Suprapubic skin (tissue), 4 donors: ENCODE measurements at places on chromosomes 7 and 10.

GRCh38 chr10:123038782-123039631, 30.2 kb downstream of the ACADSB start:
- DNase-seq, result no peak

GRCh38 chr7:29113384-29114102, 32.8 kb downstream of the CPVL start:
- no peak for DNase-seq

DNA sequence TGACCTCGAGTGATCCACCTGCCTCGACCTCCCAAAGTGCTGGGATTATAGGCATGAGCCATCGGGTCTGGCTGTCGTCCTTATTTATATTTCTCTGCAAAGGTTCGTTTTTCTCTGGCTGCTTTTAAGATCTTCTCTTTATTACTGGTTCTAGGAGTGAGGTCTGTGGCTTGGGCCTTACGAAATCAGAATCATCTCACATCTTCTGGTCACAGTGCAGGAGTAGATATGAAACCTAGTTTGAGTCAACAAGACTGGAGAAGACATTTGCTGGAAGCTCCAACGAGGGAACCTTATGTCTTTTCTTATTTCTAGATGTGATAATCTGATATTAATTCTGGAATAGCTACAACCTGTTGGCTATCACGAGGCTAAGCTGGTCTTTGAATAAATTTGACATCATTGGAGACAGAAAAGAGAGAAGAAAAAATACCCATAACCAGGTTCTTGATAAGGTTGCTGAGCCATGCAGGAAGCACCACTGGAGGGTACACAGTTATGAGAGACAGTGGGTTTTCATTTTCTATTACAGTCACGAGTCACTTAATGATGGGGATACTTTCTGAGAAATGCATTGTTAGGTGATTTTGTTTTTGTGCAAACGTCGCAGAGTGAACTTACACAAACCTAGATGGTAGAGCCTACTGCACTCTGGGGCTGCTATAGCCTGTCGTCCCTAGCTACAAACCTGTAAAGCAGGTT, 25.6 kb upstream of the IL15RA start:
- no peak for DNase-seq

GRCh38 chr7:4073052-4073451, 609.0 kb upstream of the FOXK1 start:
- no peak for DNase-seq

DNA sequence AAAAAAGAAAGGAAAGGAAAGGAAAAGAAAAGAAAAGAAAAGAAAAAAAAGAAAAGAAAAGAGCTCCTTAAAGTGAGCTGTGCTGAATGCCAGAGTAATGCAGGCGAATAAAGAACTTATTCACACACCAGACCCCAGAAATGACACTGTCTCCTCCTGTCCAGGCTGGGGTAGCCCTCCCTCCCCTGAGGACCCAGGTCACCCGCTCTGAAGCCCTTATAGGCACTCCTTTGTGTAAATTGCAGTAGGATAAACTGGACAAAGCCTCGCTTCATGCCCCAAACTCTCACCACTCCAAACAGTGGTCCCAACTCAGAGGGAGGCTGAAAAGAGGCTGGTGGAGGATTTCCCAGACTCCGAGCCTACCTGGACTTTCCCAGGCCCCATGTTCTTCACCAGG, 46.3 kb downstream of the PKD1L1 start:
- no peak for DNase-seq

DNA sequence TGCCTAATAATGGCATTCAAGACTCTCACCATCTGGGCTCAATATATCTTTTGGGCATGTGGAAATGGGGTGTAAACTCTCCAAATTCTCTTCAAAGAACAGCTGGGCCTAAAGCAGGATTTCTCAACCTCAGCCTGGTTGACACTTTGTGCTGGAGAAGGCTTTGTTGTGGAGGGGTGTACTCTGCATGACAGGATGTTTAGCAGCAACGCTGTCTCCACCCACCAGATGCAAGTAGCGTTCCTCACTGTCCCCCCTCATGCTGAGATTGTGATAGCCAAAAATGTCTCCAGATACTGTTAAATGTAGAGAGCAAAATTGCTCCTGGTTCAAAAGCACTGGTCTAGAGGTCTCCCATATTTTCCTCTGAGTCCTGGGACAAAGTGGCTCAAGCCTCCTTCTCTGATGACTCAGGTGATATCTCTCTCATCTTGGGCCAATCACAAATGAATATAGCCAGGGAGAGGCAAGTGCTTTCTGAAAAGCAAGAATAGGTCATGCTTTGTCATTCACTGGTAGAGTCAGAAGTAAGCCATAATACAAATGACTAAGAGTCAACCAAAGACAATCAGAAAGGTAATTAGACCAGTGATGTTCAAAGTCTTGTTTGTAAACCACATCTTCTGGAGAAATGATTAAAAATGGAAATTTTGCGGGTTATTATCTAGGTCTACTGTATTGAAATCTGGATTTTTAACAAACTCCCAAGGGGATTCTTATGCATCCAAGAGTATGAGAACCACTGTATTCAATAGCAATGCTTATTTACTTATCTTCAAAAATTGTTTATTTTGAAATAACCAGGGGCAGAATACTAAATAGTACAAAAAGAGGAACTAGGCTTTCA, 330.8 kb downstream of the PTEN start:
- DNase-seq, result no peak

DNA sequence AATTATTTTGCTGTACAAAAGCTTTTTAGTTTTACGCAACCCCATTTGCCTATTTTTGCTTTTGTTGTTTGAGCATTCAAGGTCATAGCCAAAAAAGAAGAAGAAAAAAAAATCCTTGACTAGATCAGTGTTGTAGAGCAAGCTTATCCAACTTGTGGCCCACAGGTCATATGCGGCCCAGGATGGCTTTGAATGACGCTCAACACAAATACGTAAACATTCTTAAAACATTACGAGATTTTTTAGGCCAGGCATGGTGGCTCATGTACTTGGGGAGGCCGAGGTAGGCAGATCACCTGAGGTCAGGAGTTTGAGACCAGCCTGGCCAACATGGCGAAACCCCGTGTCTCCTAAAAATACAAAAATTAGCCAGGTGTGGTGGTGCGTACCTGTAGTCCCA, 8.1 kb upstream of the MALSU1 start:
- DNase-seq, result no peak

GRCh38 chr7:137304624-137305235, 38.8 kb downstream of the PTN start:
- no peak for DNase-seq

- no peak for DNase-seq
Measured at GRCh38 chr10:22597138-22597537, 117.2 kb downstream of the PIP4K2A start.

DNA sequence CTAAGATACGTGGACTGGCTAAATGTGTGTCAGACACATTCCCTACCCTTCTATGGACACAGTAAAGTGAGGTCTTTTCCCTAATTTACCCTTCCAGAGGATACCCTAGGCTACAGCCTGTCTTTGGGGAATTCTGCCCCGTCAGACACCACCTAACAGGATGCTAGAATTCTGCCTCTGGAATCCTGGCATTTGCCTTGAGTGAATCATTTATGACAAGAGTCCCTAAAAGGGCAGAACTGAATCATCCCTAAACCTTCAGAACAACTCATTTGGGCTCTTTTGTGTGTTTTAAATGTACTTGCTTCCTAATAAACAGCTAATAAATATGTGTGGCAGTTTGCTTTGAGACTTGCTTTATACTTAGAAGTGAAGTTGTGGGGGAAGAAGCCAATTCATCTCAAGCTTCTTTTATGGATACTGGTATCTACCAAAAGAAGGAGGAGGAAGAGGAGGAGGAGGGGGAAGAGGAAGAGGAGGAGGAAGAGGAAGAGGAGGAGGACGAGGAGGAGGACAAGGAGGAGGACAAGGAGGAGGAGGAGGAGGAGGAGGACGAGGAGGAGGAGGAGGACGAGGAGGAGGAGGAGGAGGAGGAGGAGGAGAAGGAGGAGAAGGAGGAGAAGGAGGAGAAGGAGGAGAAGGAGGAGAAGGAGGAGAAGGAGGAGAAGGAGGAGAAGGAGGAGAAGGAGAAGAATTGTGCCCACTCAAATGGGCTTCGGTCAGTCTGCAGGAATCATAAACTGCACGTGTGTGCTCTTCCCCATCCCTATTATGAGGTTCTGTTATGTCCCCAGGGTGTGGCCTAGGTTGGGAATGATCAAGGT, 27.1 kb downstream of the PARP12 start:
- no peak for DNase-seq

GRCh38 chr7:70693321-70693685, 438.6 kb upstream of the GALNT17 start:
- no peak for DNase-seq

GRCh38 chr10:6181249-6181648, 21.5 kb upstream of the PFKFB3 start:
- DNase-seq, result no peak

DNA sequence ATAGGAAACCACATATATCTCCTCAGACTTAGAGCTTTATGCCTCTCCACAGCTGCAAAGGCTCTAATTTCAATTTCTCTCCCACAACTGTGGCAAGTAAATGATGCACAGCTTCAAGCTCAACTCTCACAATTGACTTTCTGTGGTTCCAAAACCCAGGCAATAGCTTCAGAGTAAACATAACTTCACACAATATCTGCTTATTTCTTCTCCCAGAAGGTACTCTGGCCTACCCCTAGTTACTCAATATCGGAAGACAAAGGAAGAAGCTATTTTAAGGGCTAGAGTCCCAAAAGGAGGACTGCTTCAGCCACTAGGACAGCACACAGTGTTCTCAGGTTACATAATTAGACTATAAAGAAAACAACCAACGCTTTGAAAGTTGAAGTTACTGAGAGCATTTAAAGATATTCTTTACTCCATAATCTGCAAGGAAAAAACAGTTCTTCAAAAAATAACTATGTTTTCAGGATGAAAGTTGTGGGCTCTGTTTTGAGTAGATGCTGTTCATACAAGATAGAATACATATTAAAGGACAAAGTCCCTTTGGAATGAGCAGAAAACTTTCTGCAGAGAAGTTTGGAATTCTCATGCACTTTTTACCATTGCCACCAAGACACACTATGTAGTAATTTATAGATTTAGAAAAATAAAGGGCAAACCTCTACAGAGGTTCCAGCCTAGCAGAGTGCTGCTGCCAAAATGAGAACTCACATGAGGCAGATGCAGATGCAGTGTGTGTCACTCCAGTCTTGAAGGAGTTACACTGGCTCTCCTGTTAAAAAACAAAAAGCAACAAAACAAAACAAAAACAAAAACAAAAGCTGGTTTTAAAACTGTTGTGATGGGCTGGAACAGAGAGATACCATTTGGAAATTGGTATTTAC, 81.8 kb downstream of the NT5C2 start:
- DNase-seq, result no peak

DNA sequence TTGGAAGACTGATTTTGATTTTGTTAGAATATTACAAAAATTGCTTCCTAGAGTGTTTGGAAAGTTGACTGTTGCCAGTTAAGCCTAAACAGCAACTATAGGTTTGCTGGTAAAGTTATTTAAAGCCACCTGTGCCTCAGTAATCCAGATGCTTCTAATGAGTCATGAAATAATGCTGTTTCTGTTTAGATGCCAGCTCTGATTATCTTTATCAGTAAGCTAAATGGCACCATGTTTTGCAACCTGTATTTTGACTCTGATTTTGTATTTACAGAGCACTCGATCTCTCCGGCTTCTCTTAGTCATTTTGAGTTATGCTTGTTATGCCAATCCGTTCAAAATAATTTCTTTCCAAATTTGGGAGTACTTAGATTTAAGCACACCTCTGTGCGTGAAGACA, 366.1 kb downstream of the EXOC4 start:
- no peak for DNase-seq

DNA sequence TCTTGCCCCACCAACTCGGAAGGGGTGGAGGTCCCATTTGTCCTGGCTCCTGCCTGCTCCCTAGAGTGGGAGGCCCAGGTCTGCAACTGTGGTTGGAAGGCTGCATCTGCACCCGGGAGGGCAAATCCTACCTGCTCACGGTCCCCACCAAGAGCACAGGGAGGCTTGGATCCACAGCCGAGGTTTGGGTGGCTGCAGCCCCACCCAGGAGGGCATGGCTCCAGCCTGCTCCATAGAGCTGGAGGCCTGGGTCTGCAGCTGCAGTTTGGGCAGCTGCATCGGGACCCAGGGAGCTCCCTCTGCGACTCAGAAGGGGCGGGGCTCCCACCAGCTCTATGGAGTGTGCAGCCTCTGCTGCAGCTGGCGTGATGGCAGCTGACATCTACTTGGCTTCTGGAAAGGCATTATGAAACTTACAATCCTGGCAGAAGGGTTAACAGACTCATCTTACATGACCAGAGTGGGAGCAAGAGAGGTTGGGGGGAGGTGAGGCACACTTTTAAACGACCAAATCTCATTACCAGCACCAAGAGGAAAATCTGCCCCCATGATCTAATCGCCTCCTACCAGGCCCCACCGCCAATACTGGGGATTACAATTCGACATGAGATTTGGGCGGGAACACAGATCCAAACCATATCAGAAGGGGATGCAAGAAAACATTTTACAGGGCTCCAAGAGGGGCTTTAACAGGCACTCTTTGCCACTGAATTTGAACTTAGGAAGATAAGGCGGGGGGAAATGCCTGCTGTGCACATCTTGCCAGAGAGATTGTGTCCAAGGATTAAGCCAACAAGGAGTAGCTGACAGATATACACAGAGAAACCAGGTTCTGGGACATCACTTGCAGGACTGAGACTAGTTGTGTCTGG, 8.2 kb upstream of the BLVRA start:
- no peak for DNase-seq

DNA sequence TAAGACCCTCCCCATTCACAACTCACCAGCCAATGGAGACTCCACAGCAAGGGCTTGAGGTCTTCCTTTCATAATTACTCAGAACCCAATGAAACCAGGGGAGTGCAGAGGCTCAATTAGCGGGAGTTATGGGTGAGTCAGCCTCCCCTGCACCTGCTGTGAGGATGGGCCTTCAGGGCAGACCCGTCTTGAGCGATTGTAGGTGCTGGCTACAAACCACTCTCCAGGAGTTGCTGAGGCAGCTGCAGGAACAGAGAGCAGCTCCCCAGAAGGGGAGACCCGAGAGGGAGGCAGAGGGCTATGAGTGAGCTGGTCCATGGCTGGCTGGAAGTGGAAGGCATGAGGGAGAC, 58.5 kb upstream of the SORCS3 start:
- no peak for DNase-seq

DNA sequence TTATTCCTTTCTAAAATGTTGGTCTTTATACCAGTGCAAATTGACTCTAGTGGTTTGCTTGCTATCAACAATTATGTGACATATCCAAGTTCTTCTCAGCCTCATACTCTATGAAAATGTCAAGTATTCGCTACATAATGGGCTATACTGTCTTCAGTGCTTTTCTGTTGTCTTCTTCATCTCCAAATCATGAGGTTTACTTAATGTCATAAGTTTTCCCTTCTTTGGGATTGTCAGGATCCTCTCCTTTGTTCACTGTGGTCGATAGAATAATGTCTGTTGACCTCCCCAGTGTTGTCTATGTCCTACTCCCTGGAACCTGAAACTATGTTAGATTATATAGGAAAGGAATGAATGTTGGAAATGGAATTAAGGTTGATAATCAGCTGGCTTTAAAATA, 16.4 kb upstream of the RALA start:
- DNase-seq, result no peak

GRCh38 chr10:79560160-79560709, at the start of gene SFTPA2:
Gene SFTPA2, minus strand, starts transcription at chr10:79560407. Its CDS starts 924 bp downstream, at chr10:79559483.
- DNase-seq, result no peak
